ENCODE measurements at places on chromosomes 6 and 20.

DNA sequence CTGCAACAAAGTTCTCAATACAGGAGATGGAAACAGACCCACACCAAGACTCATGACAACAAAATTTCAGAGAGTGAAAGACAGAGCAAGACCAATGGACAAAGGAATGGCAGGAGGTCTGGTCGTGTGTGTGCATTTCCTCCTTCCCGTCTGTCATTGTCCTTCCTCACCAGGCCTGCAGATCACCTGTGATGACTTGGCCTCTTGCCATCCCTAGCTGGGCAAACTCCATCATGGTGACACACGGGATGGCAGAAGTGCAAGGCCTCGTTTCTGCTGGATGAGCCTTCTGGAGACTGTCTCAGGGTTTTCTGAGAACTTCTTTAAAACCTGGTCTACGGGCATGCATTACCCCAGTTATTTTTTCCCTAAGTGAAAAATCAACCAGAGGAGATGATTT is 49.2 kb downstream of the RPP21 start:
- peaks cover 23% of the 10 kb centered on the region for H3K27me3 ChIP-seq
- H3K36me3 ChIP-seq, result no peaks in the 10 kb centered on the region
- no peak overlapping the region for H3K27ac ChIP-seq
- no peak for DNase-seq

DNA sequence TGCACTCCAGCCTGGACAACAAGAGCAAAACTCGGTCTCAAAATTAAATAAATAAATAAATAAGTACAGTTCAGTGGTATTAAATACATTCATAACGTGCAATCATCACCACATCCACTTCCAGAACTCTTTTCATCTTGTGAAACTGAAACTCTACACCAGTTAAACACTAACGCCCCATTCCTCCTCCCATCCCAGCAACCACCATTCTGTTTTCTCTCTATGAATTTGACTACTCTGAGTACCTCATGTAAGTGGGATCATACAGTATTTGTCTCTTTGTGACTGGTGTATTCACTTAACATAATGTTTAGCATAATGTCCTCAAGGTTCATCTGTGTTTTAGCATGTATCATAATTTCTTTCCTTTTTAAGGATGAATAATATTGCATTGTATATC is 29.1 kb upstream of the SCML4 start:
- no peak overlapping the region for H3K4me3 ChIP-seq
- H3K4me1 ChIP-seq, result peaks cover 7% of the 10 kb centered on the region
- no peaks in the 10 kb centered on the region for H3K27me3 ChIP-seq
- no peaks in the 10 kb centered on the region for H3K36me3 ChIP-seq

DNA sequence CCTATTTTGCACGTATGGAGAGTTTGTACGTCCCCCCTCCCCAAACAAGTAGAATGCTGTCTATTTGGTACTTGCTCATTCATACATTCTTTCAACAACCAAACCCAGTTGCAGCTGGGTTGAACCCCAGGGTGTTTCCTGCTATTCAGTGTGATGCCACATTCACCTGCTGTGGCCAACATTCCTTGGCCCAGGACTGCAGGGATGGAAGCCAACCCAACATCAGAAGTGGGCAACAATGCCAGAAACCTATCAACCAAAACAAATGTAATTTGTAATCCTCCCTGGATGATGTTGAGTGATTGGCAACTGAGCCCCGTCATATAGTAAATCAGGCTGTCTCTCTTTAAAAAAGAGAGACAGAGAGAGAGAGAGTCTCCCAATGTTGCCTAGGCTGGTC is 8.9 kb downstream of the NT5E start:
- no peak overlapping the region for H3K27ac ChIP-seq
- H3K36me3 ChIP-seq, result no peaks in the 10 kb centered on the region
- no peak for DNase-seq

- no peak overlapping the region for H3K4me3 ChIP-seq
- H3K4me1 ChIP-seq, result no peaks in the 10 kb centered on the region
- no peak overlapping the region for H3K27ac ChIP-seq
- H3K36me3 ChIP-seq, result no peaks in the 10 kb centered on the region
- DNase-seq, result no peak
- peaks cover 18% of the 10 kb centered on the region for H3K27me3 ChIP-seq
Measured at GRCh38 chr6:110002676-110003075, 24.6 kb downstream of the GPR6 start.

GRCh38 chr6:111802720-111803330 is 70.4 kb downstream of the FYN start:
- no peak overlapping the region for H3K27ac ChIP-seq
- no peaks in the 10 kb centered on the region for H3K27me3 ChIP-seq
- DNase-seq, result no peak

DNA sequence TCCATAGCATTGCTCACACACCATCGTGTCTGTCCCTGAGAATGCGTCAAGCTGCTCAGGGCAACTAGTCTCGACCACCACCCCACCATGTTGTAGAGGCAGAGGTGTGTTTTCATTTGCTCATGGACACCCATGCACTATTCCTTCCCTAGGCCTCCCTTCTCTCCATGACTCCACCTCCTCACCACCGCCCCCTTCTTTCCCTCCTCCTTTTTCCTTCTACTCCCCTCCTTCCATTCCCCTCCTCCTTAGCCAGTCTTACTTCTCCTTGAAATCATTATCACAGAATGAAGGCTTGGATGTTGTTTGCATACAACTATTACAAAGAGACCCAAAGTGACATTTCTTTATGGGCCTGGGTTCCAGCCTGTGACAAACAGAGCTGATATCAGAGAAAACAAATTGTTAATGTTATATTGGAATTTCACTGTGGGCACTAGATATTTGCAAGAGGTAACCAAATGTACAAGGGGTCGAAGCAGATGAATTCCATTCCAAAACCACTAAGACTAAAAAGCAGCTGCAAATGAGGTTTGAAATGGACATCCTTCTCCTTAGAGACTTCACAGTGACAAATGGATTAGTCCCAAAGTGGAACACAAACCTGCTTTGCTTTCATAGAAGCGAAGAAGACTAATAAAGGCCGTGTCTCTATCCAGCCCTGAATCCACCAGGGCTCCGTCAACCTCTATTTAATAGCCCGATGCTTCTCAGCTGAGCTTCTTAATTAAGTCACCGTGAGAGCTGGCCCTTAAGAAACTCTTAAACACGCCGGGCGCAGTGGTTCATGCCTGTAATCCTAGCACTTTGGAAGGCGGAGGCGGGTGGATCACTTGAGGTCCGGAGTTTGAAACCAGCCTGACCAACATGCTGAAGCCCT is 275.8 kb upstream of the SULF2 start:
- no peak overlapping the region for H3K27ac ChIP-seq
- no peak overlapping the region for H3K4me3 ChIP-seq
- no peak for DNase-seq

GRCh38 chr6:150694889-150695288 is 95.2 kb downstream of the PLEKHG1 start:
- H3K36me3 ChIP-seq, result no peaks in the 10 kb centered on the region
- H3K4me3 ChIP-seq, result no peak overlapping the region
- no peak for DNase-seq
- no peak overlapping the region for H3K27ac ChIP-seq

GRCh38 chr20:50348096-50348495 is 157.5 kb downstream of the CEBPB start:
- H3K4me1 ChIP-seq, result peaks cover 20% of the 10 kb centered on the region
- no peaks in the 10 kb centered on the region for H3K27me3 ChIP-seq
- no peak overlapping the region for H3K27ac ChIP-seq
- no peak for DNase-seq
- H3K36me3 ChIP-seq, result no peaks in the 10 kb centered on the region

DNA sequence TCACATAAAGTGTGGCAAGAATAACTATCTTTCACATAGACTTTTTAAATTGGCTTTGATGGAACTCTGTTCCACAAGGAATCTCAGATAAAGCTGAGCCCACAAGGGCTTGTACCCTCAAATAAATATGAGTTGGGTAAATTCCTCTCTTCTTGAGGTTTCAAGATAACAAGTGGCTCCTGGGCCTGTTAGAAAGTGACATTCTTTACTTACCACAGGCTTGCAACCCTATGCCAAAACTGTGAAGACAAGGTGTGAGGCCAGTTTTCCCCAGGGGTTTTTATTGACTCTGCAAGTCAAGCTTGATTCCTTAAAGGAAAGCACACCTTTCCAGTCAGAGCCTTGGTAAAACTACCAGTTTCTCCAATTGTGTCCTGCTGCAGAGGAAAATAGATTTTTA is 664.8 kb upstream of the GJE1 start:
- H3K4me3 ChIP-seq, result no peak overlapping the region
- no peaks in the 10 kb centered on the region for H3K27me3 ChIP-seq
- peaks cover 2% of the 10 kb centered on the region for H3K4me1 ChIP-seq
- H3K36me3 ChIP-seq, result no peaks in the 10 kb centered on the region
- no peak for DNase-seq
